ENCODE measurements at places on chromosomes 1 and 21.

DNA sequence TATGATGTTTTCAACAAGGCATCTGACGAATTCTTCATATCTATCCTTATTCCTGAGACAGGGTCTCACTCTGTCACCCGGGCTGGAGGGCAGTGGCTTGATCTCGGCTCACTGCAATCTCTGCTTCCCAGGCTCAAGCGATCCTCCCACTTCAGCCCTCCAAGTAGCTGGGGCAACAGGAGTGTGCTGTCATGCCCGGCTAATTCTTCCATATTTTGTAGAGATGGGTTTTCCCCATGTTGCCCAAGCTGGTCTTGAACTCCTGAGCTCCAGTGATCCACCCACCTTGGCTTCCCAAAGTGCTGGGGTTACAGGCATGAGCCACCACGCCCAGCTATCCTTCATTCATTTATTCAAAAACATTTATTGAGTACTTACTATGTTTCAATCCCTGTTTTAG, 8.0 kb downstream of the YY1AP1 start:
- DNase-seq, result peak; percentile 62

- no peak for DNase-seq
Observed at GRCh38 chr1:19006000-19006399, 49.5 kb upstream of the IFFO2 start.

DNA sequence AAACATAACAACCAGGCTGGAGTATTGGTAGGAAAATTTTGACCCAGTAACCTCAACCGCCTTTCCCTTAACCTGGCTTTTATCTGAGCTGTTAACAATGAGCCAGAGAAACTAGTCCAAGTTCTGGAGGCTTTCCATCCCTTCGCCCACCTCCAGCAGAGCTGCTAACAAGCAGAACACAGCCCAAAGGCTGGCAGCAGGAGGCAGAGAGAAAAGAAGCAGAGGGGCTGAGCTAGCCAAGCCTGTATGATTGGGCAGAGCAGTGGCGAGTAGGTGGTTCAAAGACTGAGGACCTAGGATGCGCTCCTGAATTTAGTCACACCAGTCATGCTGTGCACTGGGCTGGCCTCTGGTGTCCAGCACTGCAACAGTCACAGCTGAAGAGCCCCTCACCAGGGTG, 123.0 kb downstream of the TNR start:
- no peak for DNase-seq

GRCh38 chr1:17118706-17119075, 560 bp downstream of the PADI2 start:
- DNase-seq, result no peak

DNA sequence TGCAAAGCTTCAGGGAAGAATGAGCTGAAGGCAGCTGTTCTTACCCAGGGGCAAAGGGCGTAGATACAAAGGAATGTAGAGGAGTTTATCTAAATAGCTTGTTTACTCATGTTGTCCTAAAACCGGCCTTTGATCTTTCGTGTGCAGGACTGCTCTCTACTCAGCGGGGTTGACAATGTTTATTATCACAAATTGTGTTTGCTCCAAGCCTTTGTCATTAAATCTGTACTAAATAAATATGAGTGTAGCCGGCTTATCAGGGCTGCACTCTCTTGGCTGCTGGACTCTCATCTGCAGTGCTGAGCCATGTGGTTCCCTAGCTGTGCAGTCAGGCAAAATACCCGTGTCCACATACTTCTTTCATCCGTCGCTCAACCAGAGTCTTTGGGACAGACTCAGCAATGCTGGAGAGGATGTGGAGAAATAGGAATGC, 199.0 kb downstream of the LBR start:
- no peak for DNase-seq

GRCh38 chr1:3790500-3790923, 5.8 kb downstream of the LRRC47 start:
- DNase-seq, result no peak

- DNase-seq, result no peak
Observed at GRCh38 chr1:221344693-221345092, 397.2 kb downstream of the DUSP10 start.

DNA sequence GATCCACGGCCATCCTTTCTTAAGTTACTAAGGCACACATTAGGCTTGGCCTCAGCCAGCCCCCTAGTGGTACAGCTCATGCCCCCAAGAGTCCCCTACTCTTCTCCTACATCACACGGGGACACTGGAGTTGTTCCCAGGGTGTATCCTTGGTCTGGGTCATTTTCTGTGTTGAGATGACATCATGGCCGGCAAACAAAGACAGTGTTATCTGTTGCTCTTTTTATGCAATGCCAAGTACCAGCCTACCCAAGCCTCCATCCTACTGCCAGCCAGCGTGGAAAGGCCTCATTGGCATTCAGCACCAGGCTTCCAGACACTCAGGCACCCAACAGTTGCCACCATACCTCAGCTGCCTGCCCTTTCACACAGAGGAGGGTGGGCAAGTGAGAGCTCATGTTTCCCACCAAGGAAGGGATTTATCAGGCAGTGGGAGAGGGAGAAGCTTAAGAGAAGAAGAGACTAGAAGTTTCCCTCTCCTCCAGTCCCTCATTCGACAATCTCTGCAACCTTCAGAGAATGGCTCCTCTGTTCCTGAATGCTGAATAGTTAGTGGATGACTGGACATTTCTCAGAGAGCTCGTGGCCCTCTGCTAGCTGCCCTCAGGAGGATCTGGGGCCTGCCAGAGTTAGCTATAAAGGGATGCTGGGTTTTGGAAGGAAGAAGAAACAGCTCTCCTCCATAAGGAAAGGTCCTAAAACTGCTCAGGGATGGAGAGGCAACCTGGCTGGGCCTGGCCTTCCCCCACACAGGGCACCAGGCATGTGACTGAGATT, 17.7 kb downstream of the CBR1 start:
- no peak for DNase-seq

DNA sequence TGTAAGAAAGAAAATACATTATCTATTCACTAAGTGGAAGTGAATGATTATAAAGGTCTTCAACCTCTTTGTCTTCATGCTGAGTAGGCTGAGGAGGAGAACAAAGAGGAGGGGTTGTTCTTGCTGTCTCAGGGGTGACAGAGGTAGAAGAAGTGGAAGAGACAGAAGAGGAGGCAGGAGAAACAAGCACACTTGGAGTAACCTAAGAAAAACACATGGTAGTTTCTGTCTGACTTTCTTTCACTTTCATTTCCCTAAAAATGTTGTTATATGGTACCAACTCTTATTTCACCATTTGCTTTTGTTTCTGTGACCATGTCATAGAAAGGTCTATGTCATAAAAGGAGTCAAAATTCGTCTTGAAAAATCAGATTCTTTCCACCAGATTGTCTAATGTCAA, 696.6 kb upstream of the BRINP3 start:
- peak; percentile 80 for DNase-seq

GRCh38 chr1:2310332-2311183, 80.8 kb downstream of the MORN1 start:
- DNase-seq, result no peak

DNA sequence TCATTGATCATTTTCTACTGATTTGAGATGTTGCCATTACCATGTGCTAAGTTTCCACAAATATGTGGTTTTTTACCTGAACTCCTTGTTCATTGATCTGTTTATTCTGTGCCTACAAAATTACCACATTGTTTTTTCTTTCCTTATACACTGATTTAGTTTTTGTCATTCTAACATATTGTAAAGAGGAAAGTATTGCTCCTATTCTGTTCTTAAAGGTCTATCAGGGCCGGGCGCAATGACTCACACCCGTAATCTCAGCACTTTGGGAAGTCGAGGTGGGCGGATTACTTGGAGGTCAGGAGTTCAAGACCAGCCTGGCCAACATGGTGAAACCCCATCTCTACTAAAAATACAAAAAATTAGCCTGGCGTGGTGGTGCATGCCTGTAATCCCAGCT, 75.1 kb downstream of the CAMTA1 start:
- DNase-seq, result no peak

GRCh38 chr1:246159279-246160227, 347.5 kb downstream of the SMYD3 start:
- no peak for DNase-seq

DNA sequence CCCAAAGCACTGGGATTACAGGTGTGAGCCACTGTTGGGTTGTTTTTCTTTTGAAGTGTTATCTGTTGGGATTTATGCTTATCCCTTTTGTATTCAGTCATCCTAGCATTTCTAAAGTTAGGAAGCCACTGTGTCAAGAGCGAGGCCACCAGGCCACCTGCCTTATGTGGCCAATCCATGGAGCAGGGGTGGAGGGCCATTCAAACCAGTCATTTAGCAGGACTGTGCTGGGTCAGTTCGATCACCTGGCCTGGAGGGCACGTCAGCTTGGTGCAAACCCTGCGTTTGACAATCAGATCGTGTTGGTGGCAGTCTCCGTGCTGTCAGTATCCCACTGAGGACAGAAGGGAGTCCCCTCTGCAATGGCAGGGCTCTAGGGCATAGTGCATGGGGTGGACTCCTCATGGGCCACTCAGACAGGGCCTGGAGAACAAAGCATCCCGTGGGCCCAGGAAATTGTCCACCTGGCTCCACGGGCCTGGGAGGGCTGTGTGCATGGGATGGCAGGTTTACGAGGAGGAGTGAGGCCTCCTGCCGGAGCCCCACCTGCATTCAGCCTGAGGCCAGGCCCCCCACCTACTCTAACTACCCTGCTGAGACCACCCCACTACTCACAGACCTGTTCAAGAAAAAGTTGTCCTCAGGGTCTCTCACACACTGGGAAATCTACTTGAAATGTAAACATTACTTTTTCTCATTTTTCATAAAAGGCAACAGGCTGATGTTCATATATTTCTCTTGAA, 242.3 kb downstream of the SDCCAG8 start:
- DNase-seq, result no peak

DNA sequence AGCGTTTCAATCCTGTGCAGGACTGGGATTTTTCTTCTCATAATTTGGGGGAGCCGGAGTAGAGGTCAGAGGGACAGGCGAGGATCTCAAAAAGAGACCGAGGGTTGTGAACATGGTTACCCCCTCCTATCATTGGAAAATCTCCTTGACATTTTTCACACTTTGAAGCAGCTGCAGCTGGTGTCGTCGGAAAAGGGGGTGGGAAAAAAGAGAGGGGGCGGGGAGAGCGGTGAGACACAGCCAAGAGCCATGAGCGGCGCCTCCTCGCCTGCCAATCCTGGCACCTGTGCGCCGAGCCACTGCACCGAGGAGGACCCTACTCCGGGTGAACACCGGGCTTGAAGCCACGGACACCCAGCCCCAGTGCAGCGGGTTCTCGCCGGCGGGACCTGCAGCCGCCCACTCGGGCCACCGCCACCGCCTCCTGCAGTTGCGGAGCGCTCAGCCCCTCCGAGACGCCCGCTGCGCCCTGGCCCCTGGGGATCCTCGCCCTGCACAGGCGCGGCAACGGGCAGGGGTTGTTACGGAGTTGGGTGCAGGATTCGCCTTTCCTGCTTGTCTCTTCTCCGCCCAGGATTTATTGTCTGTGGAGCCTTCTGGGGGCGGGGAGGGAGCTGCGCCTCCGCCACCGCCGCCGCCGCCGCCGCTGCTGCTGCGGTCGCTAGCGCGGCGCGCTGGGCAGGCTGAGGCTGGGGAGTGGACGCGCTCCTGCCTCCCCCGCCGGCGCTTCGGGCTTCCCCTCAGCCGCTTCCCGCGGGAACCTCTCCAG, at the start of gene LRRC7:
Gene LRRC7 (plus strand): TSS at position 271 of the 769 bp plus-strand sequence. CDS start 718 bp downstream, outside the sequence.
- DNase-seq, result no peak

DNA sequence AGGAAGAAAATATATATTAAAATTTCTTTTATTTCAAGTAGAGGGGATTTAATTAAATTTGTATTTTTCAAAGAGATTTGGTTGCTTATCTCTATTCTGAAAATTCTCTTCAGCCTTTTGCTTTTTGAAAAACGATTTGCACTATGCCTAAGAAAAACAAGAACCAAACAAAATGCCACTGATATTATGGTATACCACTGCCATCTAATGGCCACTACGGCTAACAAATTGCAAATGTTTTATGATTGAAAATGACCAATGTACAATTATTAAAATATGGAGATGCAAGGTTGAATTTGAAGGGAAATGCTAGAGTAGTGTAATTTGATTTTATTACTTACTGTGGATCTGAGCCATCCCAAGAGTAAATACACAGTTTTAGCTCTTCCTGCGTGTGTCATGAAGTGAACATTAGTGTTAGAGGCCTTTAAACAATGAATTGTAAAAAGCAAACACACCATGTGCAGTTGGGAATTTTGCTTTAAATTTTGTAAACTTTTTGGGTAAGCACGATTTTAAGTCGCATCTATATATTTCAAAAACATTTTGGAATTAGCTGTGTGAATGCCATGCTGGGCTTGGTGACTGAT, 137.4 kb upstream of the USP25 start:
- peak; percentile 55 for DNase-seq

DNA sequence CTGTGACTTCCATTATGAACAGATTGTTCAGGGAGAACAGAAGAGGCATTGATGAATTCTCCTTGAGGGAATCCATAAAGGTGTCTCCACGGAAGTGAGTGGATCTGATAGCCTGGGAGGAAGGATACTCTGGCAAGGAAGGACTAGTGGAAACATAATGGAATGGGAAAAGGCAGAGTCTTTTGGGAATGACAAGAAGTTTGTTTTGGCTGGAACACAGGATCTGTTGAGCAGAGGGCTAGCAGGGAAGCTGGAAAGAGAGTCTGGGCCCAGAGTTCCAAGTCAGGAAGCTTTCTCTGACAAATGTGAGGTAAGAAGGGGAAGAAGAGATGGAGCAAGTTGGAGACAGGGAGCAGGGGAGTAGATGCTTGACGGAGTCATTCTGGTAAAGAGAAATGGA, 8.1 kb downstream of the ADAMTS5 start:
- no peak for DNase-seq

DNA sequence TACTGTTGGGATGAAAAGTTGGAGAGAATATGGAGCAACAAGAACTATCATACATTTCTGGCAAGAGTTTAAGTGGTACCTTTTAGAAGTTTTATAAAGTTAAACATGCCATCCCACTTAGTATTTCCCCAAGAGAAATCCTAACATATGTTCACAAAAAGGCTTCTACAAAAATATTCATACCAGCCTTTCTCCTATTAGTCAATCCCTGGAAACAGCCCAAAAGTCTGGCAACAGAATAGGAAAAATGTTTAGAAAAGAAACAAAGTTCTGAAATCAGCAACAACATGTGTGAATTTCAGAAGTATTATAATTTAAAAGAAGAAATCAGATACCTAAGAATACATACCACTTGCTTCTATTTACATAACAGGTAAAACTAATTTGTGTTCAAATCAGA, 271.0 kb downstream of the DSCAM start:
- DNase-seq, result no peak

DNA sequence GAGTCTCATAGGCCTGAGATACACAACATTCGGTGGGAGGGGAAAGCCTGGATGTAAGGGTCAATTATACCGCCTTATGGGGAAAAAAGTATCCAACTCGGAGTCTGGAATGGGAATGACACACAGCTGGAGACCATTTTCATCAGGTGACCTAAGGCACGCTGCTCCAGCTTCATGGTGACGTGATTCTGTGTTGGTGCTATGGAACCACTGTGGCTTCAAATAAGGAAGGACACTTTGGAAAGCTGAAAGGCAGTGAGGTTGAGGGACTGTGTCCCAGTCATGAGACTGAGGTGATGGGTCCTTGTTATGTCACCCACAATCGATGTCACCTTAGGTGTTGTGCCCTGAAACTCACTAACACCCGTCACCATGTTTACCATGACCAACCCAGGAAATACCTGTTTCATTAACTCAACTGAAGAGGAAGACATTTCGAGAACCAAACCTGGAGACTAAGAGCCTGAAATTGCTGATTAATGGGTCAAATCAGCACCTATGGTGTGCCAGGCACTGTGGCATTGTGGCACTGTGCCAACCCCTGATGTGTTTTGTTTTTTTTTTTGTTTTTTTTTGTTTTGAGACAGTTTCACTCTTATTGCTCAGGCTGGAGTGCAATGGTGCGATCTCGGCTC, 54.5 kb downstream of the IRF2BP2 start:
- DNase-seq, result no peak

- peak; percentile 79 for DNase-seq
Observed at GRCh38 chr1:55244476-55245099, 29.4 kb upstream of the USP24 start.

All from inflammatory macrophage treated with lipopolysaccharide for 4 hours (primary cell).